AG04450 (cell line): ENCODE measurements at places on chromosomes 1 and 21. TPM values are rescaled to one million over a fixed set of nuclear protein-coding genes. Genes with fewer than 3 reads are reported as not detected.

- DNase-seq = no peak
Observed at GRCh38 chr1:167562702-167563101, 9.1 kb upstream of the CREG1 start.

- DNase-seq = no peak
Observed at GRCh38 chr1:226590614-226591013, 42.0 kb downstream of the STUM start.

DNA sequence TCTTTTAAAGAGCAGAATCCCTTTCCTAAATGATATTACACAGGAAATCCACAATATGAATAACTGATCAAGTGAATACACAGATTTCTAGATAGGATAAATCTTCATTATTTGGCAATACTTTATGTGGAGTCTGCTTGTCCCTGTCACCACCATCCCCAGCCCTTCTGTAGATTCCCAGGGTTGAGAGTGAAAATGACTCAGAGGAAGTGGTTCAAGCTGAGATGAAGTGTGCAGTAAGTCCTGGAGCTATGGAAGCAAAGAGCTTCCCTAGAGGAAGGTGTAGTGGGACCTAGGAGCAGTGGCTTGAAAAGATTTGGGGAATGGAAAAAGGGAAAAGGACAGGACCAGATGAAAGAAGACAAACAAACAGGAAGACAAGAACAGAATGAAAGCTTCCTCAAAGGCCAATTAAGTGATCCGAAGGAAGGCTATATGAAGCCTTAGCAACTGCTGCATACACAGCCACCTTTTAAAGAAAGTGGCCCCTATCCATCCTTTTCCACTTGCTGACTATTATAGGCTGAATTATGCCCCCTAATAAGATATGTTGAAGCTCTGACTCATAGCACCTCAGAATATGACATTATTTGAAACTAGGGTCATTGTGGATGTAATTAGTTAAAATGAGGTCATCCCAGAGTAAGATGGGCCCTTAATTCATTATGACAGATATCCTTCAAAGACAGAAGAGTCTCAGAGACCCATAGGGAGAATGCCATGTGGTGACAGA lies 96.5 kb upstream of the CAMK1G start:
- DNase-seq = no peak

The SLAMF9 gene
- polyA plus RNA-seq = 0.11 TPM in 1 of 2 replicates, not detected in the other

DNA sequence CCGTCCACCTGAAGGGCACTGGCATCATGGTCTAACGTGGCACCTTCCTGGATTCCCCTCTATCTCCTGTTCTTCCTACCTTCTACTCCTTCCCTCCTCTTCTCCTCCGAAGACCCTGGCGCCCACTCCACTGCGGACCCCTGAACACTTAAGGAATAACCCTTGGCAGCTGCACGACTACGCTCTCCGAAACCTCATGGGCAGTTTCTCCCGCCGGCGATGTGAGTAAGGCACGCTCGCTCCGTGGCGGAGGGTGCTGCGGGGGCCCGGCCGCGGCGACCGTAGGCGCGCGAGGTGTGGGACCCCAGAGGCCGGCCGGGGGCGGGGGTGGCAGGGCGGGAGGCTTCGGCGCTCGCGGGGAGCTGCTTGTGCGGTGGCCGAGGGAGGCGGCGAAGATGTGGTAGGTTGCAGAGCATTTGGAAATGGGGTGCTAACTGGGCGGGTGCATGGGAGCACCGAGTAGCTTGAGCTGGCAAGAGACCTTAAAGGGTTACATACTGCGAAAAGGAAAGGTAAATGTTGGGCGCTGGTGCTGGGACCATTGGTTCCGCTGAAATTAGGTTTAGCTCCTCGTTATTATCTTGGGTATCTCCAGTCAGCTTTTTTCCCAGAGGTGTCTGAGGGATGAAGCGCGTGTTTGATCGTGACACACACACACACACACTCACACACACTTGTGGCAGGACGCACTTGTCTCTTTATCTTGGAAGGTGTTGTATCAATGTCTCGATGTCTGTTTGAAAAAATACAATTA lies 876 bp downstream of the LRRC7 start:
- DNase-seq = no peak

The HAPLN2 gene
- not detected in 2 replicates for polyA plus RNA-seq

DNA sequence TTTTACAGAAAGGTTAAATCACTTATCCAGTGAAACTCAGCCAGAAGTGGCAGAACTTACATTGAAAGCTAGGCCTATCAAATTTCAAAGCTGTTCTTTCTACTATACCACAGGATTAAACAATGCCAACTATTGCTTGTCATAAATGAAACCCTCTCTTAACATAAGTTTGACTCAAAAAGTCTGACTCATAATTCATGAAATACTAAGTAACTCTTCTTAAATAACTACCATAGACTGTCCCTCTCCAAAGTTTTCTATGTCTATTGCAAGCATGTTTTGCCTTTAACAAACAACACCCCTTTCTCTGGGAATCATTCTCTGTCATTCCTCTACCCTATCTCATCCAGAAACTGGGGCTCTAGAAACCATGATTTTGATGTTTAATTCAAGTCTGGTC lies 109.5 kb upstream of the UBE2U start:
- no peak for DNase-seq

The C2CD2 gene
- polyA plus RNA-seq = 25.3 and 25.4 TPM in 2 replicates

DNA sequence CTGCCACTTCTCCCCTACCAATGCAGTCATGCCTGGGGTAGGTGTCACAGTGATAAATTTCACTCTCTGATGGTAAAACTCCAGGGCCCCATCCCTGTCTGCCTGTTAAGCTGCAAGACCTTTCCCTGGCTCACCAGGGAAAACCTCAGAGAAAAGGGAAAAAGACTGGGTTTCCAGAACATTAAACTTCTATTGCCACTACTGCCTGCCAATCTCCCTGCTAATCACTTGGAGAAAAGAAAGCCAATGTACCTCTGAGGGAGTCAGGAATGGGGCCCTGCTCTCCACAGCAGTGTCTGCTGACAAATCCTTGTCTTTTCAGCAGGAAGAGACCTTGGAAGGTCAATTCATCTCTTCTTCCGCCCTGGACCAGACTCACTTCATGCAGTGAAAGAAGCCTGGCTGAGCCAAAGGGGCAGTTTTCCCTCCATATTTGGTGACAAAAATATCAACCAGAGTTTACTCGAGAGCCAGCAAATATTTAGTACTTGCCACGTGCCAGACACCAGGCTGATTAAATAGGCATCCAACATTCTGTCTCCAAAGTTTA lies 49.1 kb upstream of the CTTNBP2NL start:
- no peak for DNase-seq

DNA sequence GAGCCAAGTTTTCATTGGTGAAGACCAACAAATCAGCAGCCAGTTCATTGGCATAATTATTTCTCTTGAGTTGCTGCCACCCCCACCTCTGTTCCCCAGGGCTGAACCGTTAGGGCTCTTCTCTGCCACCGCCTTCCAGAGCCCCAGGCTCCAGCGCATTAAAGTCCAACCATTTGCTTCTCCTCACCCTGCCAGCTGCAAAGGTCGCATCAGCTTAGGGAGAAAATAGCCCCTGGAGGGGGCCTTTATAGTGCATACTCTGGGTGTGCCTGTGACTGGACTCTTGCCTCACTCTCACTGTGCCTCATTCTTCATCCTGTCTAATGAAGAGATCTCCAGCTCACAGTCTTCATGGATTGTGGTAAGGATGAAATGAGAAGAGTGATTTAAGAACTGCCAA lies 50.4 kb downstream of the KDM1A start:
- no peak for DNase-seq

The TMEM240 gene
- 5.1 and 7.2 TPM in 2 replicates for polyA plus RNA-seq

The LCE1C gene
- not detected in 2 replicates for polyA plus RNA-seq

- DNase-seq = no peak
Observed at GRCh38 chr21:15774590-15774989, 44.8 kb downstream of the USP25 start.

DNA sequence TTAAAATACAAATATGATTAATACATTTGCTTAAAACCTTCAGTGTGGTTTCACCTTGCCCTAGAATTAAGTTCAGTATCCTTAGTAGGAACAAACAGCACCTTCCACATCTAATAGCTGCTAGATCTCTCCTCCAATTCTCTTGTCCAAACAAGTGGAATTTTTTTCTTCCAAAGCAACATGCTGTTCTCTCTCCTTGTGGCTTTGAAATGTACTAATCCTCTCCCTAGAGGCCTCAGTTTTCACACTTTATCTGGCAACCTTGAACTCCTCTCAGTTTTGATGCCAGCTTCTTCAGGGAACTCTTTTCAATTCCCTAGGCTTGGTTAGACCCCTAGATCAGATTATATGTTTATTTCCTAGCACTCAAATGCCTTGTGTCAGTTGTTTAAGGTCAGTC lies 87.0 kb downstream of the GLUL start:
- DNase-seq = no peak

DNA sequence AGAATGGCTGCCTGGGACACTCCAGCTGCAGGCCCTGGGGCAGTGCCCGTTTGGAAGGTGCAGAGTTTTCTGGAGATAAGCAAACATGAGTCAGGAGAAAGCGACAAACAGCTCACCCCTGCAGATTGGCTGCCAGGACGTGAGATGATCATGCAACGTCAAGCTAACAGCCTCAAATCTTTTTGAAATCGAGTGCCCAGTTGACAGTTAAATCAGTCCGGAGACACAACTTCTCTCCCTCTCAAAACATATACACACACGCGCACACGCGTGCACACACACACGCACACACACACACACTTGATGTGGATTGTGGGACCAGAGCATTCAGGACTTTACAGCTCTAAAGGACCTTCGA lies 49.4 kb downstream of the TENT5C start:
- DNase-seq = no peak

DNA sequence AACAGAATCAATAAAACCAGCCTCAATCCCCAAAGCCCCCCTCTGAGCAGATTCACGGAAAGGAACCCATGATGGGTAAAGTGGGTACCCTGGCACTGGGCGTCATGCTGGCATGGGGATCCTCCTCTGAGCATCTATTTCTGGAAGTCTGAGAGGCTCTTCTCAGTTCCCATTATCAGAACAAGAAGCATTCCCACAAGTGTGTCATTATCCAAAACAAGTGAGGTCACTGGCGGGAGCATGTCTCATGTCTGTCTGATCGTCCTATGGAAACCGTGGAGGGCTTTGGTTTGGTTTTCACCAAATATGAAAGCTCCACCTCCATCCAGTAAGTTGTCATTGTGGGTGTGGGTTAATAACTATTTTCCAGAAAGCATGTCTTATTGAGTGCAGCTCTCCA lies 70.7 kb downstream of the PGM1 start:
- no peak for DNase-seq

The TAF12 gene
- polyA plus RNA-seq = 50.2 and 54.2 TPM in 2 replicates

The CHODL gene
- 0.05 TPM in 2 replicates for polyA plus RNA-seq

The PKLR gene
- not detected in 2 replicates for polyA plus RNA-seq

DNA sequence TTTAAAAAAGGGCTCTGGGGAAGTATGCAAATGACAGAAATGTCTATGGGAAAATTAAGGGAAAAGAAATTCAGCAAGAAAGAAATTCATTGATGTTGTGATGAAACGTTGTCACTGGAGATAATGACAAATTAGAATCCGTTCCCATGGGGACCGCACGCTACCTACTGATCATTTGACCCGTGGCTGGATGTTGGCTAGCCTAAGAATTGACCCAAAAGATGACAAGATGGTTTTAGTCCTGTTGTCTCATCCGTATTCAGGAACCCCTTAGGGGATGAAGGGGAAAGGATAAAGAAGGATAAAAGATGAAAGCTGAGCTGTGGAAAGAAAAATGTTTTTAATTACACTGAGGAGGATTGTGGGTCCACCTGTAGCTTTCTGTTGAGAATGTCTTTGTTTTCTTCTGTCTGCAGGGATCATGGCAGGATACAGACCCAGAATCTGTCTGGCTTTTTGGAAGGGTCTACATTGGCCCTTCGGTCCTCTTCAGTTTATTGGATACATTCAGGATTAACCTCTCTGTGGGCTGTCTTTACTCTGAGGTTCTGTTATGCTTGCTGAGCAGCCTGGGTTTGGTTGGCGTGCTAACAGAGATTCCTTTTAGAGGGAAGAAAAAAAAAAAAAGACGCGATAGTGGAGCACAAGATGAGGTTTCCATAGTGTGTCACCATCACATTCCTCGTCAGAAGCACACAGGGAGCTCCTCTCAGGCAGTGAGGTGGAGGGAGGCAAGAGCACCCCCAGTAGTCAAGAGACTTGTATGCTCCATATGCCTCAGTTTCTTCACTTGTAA lies 106.2 kb downstream of the CACHD1 start:
- no peak for DNase-seq
